Sigmoid colon (tissue), 7 donors: ENCODE measurements at places on chromosomes 16 and 17. TPM values are rescaled to one million over a fixed set of nuclear protein-coding genes. Genes with fewer than 3 reads are reported as not detected.

Gene ETV4
- total RNA-seq = 1.8 TPM

Gene KRT33A
- total RNA-seq = not detected

Gene PRR35
- total RNA-seq = not detected

Gene HCRT
- total RNA-seq = not detected

Gene DYNLRB2
- total RNA-seq = 1.9 TPM

Gene LAT
- total RNA-seq = 19.1 TPM

Gene MYH1
- total RNA-seq = not detected

Gene SLC5A11
- total RNA-seq = not detected

Gene WNT3
- 0.71 TPM for total RNA-seq

Gene TERB1
- total RNA-seq = under 0.01 TPM

Gene NOXO1
- total RNA-seq = not detected

Gene CRHR1
- not detected for total RNA-seq

Gene MYCBPAP
- total RNA-seq = 2.5 TPM

Gene TLCD1
- not detected for total RNA-seq

Gene MT1H
- not detected for total RNA-seq

Gene TBC1D3D
- total RNA-seq = not detected

Gene SLC12A3
- not detected for total RNA-seq

Gene TP53TG3
- total RNA-seq = not detected

Gene SKAP1
- 1.2 TPM for total RNA-seq

Gene TRIM37
- total RNA-seq = 37.8 TPM

Gene C17orf78
- total RNA-seq = not detected

Gene EVPLL
- total RNA-seq = not detected

Gene CETP
- total RNA-seq = not detected

Gene SRCIN1
- 9.4 TPM for total RNA-seq

Gene TMEM92
- not detected for total RNA-seq

Gene HOXB5
- 1.5 TPM for total RNA-seq

Gene GPRC5B
- 6.7 TPM for total RNA-seq

Gene BTBD17
- total RNA-seq = not detected

Gene GPRC5C
- total RNA-seq = 12.5 TPM

Gene TBC1D26
- total RNA-seq = 0.66 TPM

Gene ITGB3
- total RNA-seq = 38.2 TPM

Gene CEMP1
- total RNA-seq = not detected

Gene SMPD3
- total RNA-seq = 0.49 TPM

Gene PMFBP1
- total RNA-seq = 0.71 TPM

Gene MEOX1
- 2.9 TPM for total RNA-seq

Gene LLGL1
- 25.2 TPM for total RNA-seq

Gene GABARAP
- 491 TPM for total RNA-seq

Gene ABCC6
- 0.66 TPM for total RNA-seq

Gene NECAB2
- total RNA-seq = 3.1 TPM

Gene CISD3
- 16.4 TPM for total RNA-seq

Gene GUCY2D
- total RNA-seq = not detected

Gene HAS3
- total RNA-seq = 0.83 TPM

Gene RECQL5
- 11.6 TPM for total RNA-seq

Gene KLHL36
- 42.1 TPM for total RNA-seq

Gene NRN1L
- not detected for total RNA-seq
